ENCODE measurements at places on chromosomes 3 and 15.

DNA sequence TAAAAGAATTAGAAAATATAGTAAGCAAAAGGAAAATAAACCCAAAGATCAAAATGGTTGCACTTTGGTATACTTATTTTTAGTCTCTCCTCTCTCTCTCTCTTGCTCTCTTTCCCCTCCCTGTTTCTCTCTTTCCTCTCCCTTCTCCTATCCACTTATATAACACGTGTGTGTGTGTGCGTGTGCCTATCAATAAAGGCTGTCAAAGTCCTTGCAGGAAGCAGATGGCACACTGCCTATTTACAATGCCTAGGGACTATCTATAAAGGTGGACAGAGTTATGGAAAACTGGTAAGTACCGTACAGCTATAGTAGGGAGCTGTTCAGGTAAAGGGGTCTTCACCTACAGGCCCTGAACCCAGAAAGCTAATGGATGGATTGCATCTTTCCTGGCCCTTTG, 161.6 kb downstream of the SQOR start:
- DNase-seq, result no peak

DNA sequence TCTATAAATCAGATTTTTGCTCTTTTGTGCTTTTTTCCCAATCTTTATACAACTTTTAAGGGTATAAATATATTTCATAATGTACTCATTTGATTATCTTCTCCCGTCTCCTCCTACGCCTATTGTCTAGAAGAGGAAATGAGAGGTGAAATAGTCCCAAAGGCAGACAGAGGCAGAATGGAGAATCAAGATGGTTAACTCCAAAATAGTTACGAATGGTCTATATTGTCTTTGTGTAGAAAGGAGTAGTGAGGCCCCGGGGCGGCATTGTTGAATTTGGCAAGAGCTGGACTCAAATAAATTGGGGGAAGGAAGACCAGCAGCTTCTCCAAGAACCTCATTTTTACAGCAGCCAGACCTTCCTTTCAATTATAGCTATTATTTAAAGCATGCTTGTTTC, 23.9 kb downstream of the ITPR1 start:
- DNase-seq, result no peak

DNA sequence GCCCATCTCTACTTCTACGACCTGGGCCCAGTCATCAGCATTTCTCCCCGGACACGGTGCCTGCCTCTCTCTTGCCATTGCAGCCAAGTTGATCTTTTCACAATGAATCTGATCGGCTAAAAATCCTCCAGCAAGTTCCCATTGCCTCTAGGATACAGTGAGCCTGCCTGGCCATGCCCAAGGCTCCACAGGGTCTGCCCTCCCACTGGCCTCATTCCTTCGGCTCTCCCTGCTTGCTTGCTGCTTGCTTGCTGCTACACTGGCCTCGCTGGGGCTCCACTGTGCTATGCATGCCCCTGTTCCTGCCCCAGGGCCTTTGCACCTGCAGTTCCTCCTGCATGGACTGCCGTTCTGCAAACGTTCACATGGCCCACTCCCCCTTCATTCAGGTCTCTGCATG, 2.0 kb downstream of the ABTB1 start:
- DNase-seq, result no peak

- DNase-seq, result no peak
Observed at GRCh38 chr3:101954936-101955335, 105.6 kb downstream of the NFKBIZ start.

- DNase-seq, result no peak
Observed at GRCh38 chr3:56926243-56926946, 124.6 kb upstream of the ARHGEF3 start.

- DNase-seq, result no peak
Observed at GRCh38 chr3:184165543-184165942, 9.1 kb upstream of the AP2M1 start.

- DNase-seq, result no peak
Observed at GRCh38 chr15:49715211-49715610, 94.4 kb downstream of the DTWD1 start.

- no peak for DNase-seq
Observed at GRCh38 chr15:63971904-63972303, 74.4 kb downstream of the DAPK2 start.

DNA sequence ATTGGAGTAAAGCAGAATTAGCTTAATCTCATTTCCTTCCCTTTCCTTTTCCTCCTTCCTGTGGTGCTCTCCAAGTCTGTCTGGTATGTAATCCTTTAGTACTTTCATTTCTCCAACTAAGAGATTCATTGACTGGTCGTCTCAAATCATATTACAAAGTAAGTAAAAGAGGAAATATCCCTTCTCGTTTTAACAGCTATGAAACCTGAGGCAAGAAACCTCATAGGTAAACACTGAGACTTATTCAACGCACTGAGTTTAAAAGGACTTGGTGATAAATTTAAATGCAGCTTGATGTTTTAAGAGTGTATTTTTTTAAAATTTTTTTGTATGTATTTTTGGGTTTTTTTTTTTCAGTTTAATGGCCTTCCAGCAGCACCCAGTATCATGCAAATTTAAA, 117.2 kb upstream of the LRRC3B start:
- no peak for DNase-seq

- DNase-seq, result peak; percentile 24
Observed at GRCh38 chr3:45037720-45038455, 11.8 kb downstream of the CLEC3B start.

- DNase-seq, result no peak
Observed at GRCh38 chr15:41423979-41424659, 7.2 kb downstream of the RTF1 start.

DNA sequence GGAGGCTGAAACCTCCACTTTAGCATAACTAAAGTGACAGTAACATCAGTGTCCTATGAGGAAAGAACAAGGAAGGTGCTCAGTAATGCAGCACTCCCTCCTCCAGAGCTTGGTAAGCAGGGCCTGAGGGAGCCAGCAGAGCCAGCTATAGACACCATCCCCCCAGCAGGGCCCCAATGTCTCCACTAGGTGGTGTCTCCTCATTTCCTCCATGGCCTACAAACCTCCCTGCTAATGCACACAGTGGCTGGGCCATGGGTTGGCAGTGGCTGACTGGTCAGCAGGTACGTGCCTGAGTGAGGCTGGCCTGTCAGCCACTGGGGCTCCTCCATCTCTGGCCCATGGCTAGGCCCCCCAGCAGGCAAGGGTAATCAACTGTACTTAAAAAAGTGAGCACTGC, 13.6 kb downstream of the MRPS25 start:
- DNase-seq, result no peak

DNA sequence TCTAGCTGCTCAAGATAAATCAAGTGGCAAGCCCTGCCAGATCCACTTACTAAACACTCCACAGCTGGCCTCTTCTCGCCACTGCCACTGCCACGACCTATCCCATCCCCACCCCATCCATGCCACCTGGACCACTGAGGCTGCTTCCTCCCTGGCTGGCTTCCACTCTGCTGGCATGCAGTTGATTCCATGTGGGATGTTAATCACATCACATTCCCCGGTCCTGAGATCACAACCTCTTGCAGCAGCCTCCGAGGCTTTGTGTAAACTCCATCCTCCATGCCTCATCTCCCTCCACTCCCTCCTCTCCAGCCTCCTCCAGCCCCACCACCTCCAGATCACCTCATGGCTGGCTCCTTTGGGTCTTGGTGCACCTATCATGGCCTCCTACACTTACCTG, 7.7 kb downstream of the NCKIPSD start:
- DNase-seq, result no peak

DNA sequence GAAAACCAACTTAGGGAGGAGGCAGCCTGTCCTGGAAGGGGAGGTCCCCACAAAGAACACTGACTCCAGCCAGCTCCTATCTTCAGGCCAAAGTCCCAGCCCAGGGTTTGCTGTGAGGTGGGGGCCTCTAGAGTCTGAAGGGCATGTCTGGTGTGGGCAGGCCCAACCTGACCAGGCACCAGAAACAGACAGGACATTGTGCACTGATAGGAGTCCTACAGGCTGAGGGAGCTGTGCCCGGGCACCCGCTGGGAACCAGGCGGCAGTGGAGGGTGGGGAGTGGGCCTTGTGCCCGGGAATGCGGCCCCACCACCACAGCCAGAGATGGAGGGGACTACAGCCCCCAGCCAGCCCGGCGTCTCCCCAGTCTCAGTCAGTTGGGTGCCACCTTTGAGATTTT, 161.4 kb downstream of the WNT7A start:
- DNase-seq, result no peak

DNA sequence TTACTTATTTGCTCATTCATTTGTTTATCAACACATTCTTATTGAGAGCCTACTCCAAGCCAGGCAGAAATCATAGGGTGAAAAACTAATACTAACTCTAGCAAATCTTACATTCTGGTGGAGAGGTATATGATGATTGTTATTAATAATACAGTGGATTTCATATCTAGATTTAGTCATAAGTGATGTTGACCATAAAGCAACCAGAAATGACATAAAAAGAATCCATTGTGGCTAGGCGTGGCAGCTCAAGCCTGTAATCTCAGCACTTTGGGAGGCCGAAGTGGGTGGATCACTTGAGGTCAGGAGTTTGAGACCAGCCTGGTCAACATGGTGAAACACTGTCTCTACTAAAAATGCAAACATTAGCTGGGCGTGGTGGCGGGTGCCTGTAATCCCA, 26.2 kb upstream of the IL20RB start:
- DNase-seq, result no peak

- DNase-seq, result no peak
Observed at GRCh38 chr3:144177649-144178048, 206.0 kb downstream of the DIPK2A start.

GRCh38 chr3:84318273-84318809, 640.4 kb upstream of the CADM2 start:
- no peak for DNase-seq

GRCh38 chr3:139838269-139838957, 96.6 kb upstream of the CLSTN2 start:
- DNase-seq, result no peak

- DNase-seq, result no peak
Observed at GRCh38 chr15:88218557-88219221, 37.9 kb downstream of the NTRK3 start.

GRCh38 chr3:153429821-153430220, 267.8 kb downstream of the RAP2B start:
- DNase-seq, result no peak

DNA sequence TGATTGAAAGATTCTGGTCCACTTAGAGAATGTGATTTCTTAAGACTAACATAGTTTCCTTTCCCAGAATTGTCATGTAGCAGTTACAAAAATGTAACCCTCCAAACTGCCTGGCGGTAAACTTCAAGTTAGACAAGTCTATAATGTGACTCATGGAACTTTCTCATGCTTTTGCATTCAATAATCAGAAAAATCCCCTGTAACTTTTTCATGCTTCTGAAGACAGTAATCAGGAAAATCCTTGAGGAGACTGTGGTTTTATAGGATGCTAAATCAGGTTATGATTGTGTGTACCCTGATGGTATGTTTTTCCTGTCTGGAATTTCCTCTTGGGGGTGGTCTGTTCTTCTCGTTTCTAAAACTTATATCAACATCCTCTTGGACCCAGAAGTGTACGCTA, 74.0 kb upstream of the RARB start:
- no peak for DNase-seq

DNA sequence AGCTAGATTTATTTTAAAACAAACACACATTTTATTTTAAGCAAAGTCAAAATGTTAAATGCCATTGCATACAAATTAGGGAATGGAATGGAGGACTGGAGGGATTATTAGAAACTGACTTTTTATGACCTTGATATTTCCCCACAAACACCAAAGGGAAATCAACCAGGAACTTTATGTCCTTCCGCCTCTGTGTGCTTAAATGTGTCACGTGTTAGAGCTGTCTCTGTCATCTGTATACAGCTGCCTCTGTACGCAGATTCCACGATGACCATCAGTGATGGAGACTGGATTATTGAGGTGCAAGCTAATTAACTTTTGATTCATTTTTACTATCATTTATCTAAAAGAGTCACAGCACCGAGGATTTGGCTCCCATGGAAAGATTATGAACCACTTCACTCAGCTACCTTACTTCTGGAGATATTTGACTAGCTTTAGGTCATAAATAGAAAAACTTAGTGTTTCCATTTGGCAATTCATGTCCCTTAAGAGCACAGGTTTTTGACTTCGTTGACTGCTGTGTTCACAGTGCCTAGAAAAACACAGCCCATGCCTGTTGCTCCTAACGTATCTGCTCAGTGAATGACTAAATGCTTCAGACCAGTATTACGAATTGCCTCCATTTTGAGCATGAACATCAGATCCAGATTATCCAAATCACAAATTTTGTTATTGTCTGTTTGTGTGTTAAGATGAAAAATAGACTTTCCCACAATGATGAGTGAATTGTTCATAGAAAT, 1048.1 kb downstream of the MCTP2 start:
- DNase-seq, result no peak

DNA sequence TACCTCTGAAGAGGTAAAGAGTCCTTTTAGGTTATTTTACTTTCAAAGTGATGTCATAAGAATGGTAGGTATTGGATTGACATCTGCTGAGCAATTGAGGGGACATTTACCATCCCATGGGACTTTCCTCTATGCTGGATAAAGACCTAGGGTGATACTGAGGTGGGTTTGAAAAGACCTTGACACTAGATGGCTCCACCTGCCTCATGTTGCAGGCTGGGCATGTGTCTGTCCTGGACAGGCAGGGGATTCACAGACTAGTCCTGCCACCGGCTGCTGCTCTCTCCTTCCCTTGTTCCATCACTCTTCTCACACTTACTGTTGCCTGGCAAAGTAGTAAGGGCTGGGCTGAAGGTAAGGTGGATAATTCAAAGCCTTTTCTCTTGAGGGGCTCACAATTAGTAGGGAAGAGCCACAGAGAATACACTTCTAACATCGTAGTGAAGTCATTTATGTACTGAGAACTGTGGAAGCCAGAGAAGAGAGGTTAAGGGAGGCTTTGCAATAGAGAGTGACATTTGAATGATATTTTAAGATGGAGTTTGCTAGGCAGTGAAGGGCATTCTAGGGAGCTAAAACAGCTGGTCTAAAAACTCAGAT, 27.7 kb downstream of the TRAK1 start:
- no peak for DNase-seq

GRCh38 chr3:127411083-127411727, 123.4 kb upstream of the PRR20G start:
- no peak for DNase-seq

GRCh38 chr3:98778383-98778782, 15.2 kb downstream of the ST3GAL6 start:
- DNase-seq, result no peak

DNA sequence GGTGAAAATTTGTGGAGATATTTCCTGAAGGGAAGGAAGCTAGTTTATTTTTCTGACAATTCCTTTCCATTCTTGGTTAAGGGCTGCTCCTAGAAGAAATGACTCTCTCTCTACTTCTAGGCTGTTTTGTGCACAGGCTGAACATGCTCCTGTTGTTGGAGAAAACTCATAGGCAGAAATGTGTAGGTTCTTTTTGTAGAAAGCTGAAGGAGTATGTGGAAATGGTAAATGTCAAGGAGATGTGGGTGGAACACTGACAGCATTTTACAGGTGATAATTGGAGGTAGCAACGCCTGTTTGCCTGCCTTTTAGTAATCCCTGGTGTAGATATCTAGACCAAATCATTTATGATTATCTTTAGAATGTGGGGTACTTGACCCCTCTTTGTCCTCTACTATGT, 322.2 kb upstream of the TBC1D5 start:
- no peak for DNase-seq

DNA sequence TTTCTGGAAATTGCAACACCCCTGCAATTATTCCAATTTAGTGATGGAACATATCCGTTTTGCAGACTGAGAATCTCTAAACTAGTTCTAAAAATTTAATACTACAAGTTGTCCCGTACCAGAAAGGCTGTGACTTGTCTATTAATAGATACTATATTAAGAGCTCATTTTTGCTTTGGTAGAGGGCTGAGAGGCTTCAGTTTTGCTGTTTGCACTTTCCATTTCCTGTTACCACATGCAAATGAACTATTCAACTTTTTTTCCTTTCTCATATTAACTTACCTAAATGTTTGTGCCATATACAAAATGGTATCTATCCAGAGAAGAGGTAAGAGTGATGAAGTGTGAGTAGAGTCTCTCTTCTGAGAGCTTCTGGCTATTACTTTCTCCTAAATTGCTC, 101.5 kb upstream of the CRBN start:
- DNase-seq, result no peak
